ENCODE measurements at places on chromosomes 2 and 18.

DNA sequence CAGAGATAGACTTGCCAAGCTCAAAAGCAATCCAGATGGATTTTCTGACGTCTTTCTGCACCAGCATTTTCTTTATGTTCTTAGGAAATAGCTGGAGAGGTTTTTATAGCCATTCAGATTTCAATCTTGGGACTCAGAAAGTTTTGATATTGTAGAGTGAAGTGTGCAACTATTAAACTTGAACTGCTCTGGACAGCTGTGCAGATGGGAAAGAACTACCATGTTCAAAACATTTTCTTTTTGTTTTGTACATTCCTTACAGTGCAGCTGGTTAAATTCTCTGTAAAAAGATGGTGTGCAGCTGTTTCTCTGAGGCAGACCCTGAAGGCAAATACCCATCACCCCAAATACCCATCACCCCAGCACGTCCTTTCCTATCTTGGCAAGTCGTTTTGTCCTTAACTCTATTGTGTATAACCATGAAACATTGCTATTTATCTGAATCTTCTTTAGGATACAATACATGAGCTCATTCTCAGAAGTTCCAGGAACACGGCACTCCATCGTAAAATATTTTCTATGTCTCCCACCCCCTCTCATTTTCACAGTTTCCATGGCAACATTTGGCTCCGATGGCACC is 38.8 kb downstream of the AQP4 start:
- H3K4me1 ChIP-seq, result no peaks in the 10 kb centered on the region
- no peak for DNase-seq
- H3K4me3 ChIP-seq, result no peak overlapping the region
- no peak overlapping the region for H3K27ac ChIP-seq

DNA sequence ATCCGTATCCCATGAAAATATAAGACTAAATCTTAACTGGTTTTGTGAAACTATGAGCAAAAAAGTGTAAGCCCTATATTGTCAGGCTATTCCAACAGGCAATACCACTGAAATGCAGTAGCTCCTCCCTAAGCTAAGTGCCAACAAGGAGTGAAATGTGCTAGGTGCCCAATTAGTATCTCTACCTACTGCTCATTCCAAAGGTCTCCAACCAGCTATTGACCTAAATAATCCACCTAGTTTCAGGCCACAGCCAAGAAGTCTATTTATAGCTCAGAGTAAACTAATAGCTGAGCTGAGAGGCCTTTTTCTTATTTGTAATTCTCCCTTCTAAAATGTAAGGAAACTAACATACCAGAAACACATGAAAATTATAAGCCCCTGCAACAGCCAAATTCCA is 482.2 kb downstream of the DCC start:
- no peaks in the 10 kb centered on the region for H3K4me1 ChIP-seq
- DNase-seq, result no peak
- H3K27me3 ChIP-seq, result peaks cover 11% of the 10 kb centered on the region
- H3K36me3 ChIP-seq, result no peaks in the 10 kb centered on the region

DNA sequence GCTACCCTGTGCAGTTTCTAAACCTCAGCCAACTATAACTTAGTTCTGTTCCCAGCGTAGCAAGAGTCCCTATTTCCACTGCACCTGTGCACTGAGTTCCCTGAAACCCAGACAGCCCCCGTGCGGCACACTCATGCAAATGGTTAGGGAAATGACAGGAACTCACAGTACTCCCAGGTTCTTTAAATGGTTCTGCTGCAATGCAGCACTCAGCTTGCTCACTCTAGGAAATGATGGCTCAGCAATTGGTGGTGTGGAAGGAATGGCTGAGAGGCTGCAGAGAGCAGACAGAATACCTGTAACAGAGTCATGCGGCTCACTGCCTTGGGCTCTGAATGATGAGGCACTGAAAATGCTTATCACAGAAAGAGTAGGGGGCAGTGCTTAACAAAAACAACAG is 143.0 kb downstream of the RAD51AP2 start:
- no peaks in the 10 kb centered on the region for H3K4me1 ChIP-seq
- no peaks in the 10 kb centered on the region for H3K36me3 ChIP-seq
- H3K27me3 ChIP-seq, result no peaks in the 10 kb centered on the region
- no peak overlapping the region for H3K4me3 ChIP-seq

- no peaks in the 10 kb centered on the region for H3K36me3 ChIP-seq
- no peak overlapping the region for H3K4me3 ChIP-seq
- DNase-seq, result no peak
These were observed 39.2 kb upstream of the LRRC30 start for GRCh38 chr18:7191736-7192135.

- H3K27me3 ChIP-seq, result no peaks in the 10 kb centered on the region
- H3K4me1 ChIP-seq, result no peaks in the 10 kb centered on the region
- H3K36me3 ChIP-seq, result no peaks in the 10 kb centered on the region
- no peak for DNase-seq
- no peak overlapping the region for H3K4me3 ChIP-seq
These were observed 9.5 kb downstream of the HS1BP3 start for GRCh38 chr2:20641123-20641985.

- no peak for DNase-seq
- H3K4me3 ChIP-seq, result no peak overlapping the region
- H3K27me3 ChIP-seq, result no peaks in the 10 kb centered on the region
- H3K36me3 ChIP-seq, result no peaks in the 10 kb centered on the region
These were observed 281.1 kb downstream of the ZNF516 start for GRCh38 chr18:76213991-76214390.

DNA sequence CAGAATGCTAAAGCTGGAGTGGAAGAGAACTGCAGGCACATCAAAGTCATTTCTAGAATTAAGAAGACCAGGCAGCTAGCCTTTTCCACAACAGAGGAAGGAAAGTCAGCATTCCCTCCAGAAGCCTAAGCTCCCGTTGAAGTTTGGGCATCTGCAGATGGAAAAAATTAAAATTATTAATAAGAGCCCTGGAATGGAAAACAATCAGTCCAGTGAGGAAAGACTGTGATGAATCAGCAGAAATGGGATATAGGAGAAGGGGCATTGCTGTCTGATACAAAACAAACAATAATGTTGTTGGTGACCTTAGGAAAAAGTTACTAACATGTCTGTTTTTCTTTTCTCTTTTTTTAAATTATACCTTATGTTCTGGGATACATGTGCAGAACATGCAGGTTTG is 450.7 kb upstream of the SLC14A2 start:
- DNase-seq, result no peak
- no peak overlapping the region for H3K27ac ChIP-seq

DNA sequence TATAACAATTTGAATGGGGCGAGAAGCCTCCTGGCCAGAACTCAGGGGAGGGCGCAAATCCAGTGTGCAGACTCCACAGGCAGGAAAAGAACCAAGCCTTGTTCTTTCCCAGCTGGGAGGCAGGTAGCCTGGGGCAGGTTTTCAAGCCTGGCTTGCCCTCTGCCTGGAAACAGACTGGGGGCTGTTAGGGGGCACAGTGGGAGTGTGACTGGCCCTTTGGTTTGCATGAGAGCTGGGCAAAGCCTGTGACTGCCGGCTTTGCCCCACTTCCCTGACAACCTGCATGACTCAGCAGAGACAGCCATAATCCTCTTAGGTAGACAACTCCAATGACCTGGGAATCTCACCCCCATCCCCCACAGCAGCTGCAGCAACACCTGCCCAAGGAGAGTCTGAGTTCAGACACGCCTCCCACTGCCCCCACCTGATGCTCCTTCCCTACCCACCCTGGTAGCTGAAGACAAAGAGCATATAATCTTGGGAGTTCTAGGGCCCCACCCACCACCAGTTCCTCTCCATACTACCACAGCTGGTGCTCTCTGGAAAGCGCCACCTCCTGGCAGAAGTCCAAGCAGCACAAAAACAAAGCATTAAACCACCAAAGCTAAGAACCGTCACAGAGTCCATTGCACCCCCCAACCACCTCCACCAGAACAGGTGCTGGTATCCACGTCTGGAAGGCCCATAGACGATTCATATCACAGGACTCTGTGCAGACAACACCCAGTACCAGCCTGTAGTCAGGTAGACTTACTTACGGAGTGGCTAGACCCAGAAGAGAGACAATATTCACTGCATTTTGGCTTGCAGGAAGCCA is 402.5 kb downstream of the STK39 start:
- no peak overlapping the region for H3K4me3 ChIP-seq
- no peaks in the 10 kb centered on the region for H3K4me1 ChIP-seq
- no peaks in the 10 kb centered on the region for H3K36me3 ChIP-seq
- no peaks in the 10 kb centered on the region for H3K27me3 ChIP-seq
- peak; percentile 47 for DNase-seq

- H3K27ac ChIP-seq, result no peak overlapping the region
- no peak overlapping the region for H3K4me3 ChIP-seq
- H3K27me3 ChIP-seq, result no peaks in the 10 kb centered on the region
- DNase-seq, result no peak
These were observed 42.0 kb downstream of the DYNC1I2 start for GRCh38 chr2:171728989-171729951.

GRCh38 chr2:133886735-133887675 is 318.7 kb upstream of the NCKAP5 start:
- no peaks in the 10 kb centered on the region for H3K27me3 ChIP-seq
- H3K27ac ChIP-seq, result no peak overlapping the region
- peak; percentile 79 for DNase-seq
- H3K4me3 ChIP-seq, result no peak overlapping the region

- no peak overlapping the region for H3K4me3 ChIP-seq
- H3K4me1 ChIP-seq, result peaks cover 2% of the 10 kb centered on the region
- no peaks in the 10 kb centered on the region for H3K36me3 ChIP-seq
These were observed 20.8 kb downstream of the DBI start for GRCh38 chr2:119387381-119388129.
